Hindlimb muscle (tissue), 1 donor: ENCODE measurements at places on chromosomes 13 and 19.

DNA sequence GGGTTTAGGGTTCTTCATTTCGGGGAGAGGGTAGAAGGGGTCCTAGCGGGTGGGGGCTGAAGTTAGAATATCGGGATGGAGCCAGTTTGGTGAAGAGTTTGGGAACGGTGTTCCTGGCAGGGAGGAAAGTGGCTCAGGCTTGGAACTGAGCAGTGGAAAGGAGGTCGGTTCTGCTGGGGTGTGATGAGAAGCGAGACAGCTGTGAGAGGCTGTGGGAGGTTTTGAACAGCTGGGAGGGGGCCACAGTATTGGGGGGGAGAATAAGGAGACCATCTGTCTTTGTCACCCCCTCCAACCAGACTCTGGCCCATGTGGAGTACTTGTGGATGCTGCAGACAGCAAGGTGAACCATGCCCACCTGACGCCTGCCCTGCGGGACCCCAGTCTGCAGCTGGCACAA lies 1.0 kb upstream of the TM6SF2 start:
- DNase-seq = no peak

GRCh38 chr19:45349126-45349415 lies 8.5 kb downstream of the KLC3 start:
- DNase-seq = no peak

DNA sequence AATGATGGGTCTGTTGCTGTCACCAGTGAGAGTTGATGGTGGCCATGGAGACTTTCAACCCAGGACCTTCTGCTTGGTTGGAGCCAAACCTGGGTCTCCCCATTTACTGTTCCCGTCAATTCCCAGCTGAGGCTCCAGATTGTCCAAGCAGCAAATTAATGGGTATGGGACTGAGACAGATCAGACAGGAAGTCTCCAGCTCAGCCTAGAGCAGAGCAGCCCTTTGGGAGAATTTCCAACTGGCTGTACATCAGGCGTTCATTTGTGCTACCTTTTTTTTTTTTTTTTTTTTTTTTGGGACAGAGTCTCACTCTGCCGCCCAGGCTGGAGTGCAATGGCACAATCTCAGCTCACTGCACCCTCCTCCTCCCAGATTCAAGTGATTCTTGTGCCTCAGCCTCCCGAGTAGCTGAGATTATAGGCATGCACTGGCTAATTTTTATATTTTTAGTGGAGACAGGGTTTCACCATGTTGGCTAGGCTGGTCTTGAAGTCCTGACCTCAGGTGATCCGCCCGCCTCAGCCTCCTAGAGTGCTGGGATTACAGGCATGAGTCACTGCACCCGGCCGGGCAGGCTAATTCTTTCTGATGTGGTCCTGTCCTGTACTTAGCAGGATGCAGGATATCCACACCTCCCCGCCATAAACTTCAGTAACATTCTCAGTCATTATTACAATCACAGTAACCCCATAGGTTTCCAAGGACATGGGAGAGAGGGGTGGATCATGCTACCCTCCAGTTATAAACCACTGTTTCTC lies 9.3 kb downstream of the MAP3K10 start:
- no peak for DNase-seq

GRCh38 chr19:1942078-1942933 lies 1.3 kb downstream of the CSNK1G2 start:
- DNase-seq = peak; percentile 59

DNA sequence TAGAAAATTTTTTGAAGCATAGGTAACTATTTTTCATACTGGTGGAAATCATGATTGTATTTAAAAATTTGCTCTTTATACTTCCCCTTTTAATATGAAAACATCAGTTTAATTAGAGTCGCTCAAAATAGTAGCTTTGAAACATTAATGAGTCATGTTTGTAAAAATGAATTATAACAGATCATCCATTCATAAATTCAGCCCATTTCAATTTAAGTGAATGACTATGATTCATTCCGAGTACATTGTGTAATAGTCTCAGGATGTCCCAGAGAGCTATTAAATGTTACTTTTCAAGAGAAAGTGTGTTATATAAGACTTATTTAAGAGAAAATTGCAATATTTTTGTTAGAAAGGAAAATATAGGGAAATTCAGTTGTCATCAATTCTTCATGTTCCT lies 111.0 kb downstream of the FNDC3A start:
- no peak for DNase-seq
